ENCODE measurements at places on chromosomes 5 and 9.

- no peak for DNase-seq
Measured at GRCh38 chr5:17359451-17360011, 138.5 kb upstream of the TAF11L2 start.

- no peak for DNase-seq
Measured at GRCh38 chr5:136018814-136019783, 9.7 kb upstream of the TGFBI start.

DNA sequence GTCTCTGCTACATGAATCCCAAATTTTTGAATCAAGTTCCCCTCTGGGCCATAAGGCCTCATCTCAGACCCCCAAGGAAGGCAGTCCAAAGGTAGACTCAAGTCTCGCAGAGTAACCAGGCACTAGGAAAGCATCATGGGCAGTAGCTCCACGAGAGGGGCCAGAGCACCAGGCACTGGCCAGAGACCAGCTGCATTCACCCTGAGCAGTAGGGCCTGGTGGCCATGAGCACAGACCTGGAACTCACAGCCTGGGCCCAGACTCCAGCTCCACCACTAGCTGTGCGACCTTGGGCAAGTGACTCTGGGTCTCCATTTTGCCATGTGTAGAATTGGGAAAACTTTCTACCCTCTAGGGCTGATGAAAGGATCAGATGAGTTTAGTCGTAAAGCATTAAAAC lies 28.5 kb downstream of the NANS start:
- DNase-seq = no peak

DNA sequence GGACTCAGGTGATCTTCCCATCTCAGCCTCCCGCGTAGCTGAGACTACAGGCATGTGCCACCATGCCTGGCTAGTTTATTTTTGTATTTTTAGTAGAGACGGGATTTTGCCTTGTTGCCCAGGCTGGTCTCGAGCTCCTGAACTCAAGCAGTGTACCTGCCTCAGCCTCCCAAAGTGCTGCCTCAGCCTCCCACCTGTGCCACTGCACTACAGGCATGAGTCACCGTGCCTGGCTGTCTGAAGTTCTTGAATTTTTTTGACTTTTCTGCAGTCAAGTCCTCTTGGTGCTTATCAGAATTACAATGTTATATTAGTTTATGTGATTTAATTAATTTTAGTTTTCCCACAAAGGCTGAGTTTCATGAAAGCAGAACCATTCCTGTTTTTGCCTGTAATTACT lies 9.8 kb downstream of the SPIN1 start:
- no peak for DNase-seq

- no peak for DNase-seq
Measured at GRCh38 chr5:73751254-73751914, 125.4 kb downstream of the ARHGEF28 start.
